ENCODE measurements at places on chromosomes 1 and 21. TPM values are rescaled to one million over a fixed set of nuclear protein-coding genes. Genes with fewer than 3 reads are reported as not detected.

- no peak for DNase-seq
These were observed 26.0 kb downstream of the FMO3 start for GRCh38 chr1:171116676-171117075.

DNA sequence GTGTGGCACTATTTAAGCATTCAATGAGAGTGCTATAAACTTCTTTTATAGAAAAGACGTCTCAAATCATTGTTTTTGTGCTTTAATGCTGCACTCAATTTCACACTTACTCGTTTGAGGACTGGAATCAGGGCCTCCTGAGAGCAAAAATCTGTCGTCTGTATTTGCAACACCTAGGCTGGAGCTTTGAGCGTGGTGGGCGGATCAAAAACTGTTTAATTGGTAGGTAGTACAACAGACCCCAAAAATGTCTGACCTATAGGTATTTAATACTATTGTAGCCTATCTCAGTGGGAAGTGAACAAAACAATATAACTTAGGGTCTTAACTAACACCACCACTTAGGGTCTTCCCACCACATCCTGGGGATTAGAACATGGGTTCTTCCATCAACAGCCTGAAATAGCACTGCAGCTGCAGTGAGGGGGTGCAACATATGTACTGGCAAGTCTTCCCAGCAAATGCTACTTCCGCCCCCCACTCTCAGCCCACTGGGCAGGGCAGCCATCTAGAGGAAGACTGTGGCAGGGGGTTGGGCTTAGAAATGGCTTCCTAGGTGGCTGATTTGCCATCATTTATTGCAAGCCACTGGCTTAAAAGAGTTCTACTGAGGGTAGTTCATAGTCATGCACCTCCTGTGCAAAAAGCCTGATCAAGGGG lies 48.3 kb downstream of the CD46 start:
- DNase-seq: no peak

DNA sequence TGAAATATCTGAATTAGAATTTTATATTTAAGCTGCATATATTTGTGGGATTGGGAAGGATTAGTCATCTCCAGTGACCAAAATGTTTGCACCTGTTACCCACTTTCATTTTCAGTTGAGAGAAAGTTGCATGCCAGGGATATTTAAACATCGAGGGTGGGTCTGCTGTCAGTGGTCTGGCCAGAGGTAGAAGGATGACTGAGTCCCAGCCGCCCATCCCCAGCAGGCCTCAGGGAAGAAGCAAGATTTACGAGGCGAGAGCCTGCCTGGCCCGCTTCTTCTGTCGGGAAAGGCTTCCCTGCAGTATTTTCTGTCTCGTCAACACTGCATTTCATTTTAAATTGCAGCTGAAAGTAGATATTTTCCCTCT lies 1.4 kb upstream of the MAN1C1 start:
- DNase-seq: no peak

DNA sequence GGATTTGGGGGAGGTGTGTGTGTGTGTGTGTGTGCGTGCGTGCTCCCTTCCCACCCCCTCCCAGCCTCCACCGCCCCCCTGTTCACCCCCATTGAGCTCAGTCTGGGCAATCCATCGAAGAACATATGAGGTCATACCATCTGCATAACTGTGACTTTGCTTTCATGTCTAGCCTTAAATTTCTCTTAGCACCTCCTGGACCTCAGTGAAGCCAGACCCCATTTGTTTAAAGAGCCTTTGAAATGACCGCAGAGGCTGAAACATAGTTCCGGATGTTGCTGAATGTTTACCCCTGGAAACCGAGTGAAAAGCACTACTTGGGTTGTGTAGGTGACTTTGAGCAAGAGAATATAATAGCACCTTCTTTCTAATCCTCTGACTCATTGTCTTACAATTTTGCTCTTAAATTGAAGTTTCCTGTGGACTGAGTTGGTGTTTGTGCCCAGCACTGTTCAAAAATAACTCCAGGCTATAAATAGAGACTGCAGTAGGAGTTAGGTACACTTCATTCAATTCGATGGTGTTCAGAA lies 75.4 kb downstream of the UBE4B start:
- DNase-seq: no peak

- DNase-seq: no peak
These were observed 278.5 kb downstream of the KCNH1 start for GRCh38 chr1:210855440-210855839.

DNA sequence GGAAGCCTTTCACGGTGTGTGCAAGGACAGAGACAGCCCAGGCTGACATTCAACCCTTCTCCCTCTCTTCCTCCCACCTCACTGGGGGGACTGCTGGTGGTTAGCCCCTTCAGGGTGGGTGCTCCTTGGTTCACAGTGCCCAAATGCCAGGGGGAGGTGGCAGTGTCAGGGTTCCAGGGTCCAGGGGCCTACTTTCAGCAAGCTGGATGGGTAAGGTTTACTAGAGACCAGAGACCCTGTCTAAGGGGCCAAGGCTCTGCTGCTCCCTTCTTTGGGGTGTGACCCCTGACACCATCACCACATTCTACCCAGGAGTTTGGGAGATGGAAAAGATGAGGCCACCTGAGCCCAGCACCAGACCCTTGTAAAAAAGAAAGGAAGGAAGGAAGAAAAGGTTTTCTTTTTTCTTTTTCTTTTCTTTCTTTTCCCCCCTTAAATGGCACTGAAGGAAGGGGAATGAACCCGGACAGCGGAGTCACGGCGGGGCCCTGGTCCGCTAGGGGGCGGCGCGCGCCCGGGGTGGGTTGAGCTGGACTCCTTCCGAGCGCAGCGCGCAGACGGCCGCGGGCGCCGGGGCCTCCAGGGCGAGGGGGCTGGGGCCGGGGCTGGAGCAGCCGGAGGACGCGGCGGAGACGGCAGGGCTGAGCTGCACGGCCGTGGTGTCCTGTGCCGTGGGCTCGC lies 18.8 kb downstream of the KNCN start:
- DNase-seq: no peak

DNA sequence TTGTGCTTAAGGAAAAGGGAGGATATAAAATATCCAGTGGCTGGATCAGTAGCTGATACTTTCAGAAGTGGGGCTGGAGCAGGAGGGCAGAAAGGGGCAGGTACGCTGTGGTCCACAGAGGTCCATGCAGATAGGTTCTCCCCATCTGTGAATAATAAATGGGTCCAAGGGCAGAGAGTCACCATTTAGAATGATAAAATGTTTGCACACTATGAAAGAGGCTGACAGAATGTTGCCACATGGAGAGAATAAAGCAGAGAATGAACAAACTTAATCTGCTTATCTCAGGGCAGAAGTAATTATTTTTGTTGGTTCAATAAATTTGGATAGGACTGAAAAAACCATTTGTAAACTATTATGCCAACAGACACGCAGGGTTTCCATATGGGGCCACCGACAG lies 16.6 kb upstream of the ADAM30 start:
- no peak for DNase-seq

DNA sequence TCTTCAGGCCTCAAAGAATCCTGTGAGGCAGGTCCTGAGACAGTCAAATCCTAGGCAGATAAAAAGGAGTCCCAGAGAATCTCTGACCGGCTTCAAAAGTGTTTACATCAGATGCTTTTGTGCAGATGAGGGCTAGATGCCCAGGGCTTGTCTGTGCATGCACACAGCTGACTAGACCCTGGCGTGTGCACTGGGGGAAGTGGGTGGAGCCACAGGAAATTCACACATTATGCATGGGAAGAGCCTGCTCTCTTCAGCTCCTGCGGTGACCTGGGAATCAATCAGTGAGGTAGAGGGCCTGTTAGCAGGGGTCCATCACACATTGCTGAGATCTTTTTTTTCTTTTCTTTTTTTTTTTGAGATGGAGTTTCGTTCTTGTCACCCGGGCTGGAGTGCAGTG lies 36.6 kb upstream of the NHLH2 start:
- no peak for DNase-seq

- DNase-seq: no peak
These were observed 287.5 kb downstream of the SMYD3 start for GRCh38 chr1:246219508-246220030.

DNA sequence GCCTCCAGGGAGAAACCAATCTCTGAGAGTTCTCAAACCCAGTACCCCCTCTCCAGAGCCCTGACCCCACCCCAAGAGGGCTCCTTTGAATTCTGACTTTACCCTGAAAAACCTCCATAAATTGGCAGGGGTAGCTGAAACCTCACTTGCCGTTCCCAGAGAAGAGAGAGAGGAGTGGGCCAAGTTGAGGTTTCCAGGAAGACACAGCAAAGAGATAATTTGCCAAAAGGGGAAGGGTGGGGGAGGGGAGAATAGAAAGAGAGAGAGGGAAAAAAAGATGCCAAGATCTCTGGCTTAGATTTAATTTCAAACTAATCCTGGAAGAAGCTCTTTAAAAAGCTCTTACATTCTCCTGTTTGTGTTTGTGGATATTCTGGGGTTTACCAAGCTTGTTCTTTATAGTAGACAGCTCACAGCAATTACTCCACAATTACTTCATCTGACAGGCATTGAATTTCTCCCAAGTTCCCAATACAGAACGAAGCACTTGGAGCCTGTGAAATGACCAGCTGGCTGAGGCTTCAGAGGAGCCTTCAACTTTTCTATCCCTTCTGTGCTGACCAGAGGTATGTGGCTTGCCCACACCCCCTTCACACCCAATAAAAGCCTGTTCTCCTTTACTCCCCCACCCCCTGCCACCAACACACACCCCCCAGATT lies 1.1 kb upstream of the GRHL3 start:
- DNase-seq: no peak

GRCh38 chr1:51949014-51949702 lies 41.3 kb downstream of the RAB3B start:
- no peak for DNase-seq

DNA sequence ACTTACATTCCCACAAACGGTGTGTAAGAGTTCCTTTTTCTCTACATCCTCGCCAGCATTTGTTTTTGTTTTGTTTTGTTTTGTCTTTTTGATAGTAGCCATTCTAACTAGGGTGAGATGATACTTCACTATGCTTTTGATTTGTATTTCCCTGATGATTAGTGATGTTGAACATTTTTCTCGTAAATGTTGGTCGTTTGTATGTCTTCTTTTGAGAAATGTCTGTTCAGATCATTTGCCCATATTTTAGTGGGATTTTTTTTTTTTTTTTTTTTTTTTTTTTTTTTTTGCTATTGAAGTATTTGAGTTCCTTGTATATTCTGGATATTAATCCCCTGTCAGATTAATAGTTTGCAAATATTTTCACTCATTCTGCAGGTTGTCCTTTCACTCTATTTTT lies 19.2 kb upstream of the GPR161 start:
- DNase-seq: no peak

GRCh38 chr1:100461222-100461621 lies 76.7 kb upstream of the GPR88 start:
- DNase-seq: no peak

DNA sequence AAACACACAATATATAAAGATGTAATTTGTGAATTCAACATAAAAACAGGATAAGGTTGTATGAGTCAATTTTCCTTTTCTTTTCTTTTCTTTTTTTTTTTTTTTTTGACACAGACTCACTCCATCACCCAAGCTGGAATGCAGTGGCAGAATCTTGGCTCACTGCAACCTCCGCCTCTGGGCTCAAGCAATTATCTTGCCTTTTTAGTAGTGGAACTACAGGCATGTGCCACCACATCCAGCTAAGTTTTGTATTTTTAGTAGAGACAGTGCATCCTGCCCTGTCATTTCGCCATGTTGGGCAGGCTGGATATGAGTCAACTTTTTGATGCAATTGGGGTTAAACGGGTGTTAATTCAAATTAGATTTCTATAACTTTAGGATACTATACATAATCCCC lies 10.3 kb upstream of the SPRR2B start:
- DNase-seq: no peak

- DNase-seq: no peak
These were observed 15.6 kb upstream of the THEM4 start for GRCh38 chr1:151924691-151925587.

The CFHR5 gene
- not detected for polyA plus RNA-seq

The RRP1 gene
- 33.7 TPM for polyA plus RNA-seq

The SPRR4 gene
- not detected for polyA plus RNA-seq

The C1orf53 gene
- polyA plus RNA-seq: 3.2 TPM

The S100A7 gene
- polyA plus RNA-seq: 0.61 TPM

The C8B gene
- polyA plus RNA-seq: not detected

The KRTAP11-1 gene
- polyA plus RNA-seq: not detected

The NES gene
- 175 TPM for polyA plus RNA-seq

The PODN gene
- 2.6 TPM for polyA plus RNA-seq

The PLA2G4A gene
- 9.6 TPM for polyA plus RNA-seq

The COL9A2 gene
- 28.5 TPM for polyA plus RNA-seq
